ENCODE measurements at places on chromosomes 2 and 18.

DNA sequence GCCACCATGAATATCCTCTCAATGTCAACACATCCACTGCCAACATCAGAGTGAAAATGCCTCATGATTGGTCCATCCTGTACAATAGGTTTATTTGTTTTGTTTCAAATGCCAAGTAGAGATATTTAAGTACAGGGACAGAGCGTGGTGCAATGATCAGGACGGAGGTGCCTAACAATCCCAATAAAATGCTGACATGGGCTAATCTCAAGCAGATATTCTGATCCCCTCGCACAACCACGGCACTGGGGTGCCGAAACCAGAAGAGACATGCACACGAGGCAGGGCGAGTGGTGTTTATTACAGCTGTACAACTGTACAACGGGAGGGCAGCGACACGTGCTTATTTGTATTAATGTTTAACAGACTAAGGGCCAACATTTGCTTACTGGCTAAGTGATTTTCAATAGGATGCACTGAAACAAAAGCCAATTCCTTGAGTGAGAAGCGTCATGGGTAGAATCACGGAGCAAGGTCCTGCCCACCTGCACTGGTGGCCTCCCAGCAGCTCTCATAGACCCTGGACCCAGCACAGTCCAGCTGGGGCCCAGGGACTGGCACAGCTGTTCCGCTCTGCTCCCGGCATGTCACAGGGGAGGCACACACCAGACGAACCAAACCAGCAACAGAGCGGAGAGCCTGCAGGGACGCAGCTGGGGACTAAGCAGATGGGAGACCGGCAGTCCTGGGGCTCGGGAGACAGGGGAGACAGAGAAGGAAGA, 101.4 kb downstream of the HDAC4 start:
- DNase-seq = peak; percentile 44
- no peak overlapping the region for H3K4me3 ChIP-seq
- H3K27ac ChIP-seq = no peak overlapping the region
- H3K27me3 ChIP-seq = no peaks in the 10 kb centered on the region
- no peaks in the 10 kb centered on the region for H3K36me3 ChIP-seq

GRCh38 chr2:159939946-159940345, 122.5 kb downstream of the PLA2R1 start:
- no peak overlapping the region for H3K27ac ChIP-seq
- H3K4me1 ChIP-seq = peaks cover 11% of the 10 kb centered on the region
- no peak overlapping the region for H3K4me3 ChIP-seq
- H3K36me3 ChIP-seq = no peaks in the 10 kb centered on the region
- no peaks in the 10 kb centered on the region for H3K27me3 ChIP-seq

DNA sequence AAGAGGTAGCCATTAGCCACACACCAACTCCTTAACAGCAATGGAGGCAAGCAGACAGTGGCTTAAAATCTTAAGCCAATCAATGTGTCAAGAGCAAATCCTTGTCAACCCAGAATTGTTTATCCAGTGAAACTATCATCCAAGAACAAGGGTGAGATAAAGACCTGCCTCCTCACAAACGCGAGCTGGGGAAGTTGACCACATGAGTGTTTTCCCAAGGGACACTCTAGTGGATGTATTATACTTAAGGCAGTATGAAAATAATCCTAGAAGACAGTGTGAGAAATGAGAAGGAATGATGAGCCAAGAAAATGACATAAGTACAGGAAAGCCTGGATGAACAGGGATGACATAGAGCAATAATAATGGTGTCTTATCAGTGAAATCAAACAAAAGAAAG, 209.6 kb downstream of the TWIST2 start:
- no peaks in the 10 kb centered on the region for H3K27me3 ChIP-seq
- peaks cover 98% of the 10 kb centered on the region for H3K36me3 ChIP-seq
- H3K27ac ChIP-seq = no peak overlapping the region
- H3K4me1 ChIP-seq = no peaks in the 10 kb centered on the region
- no peak overlapping the region for H3K4me3 ChIP-seq

- H3K36me3 ChIP-seq = no peaks in the 10 kb centered on the region
- no peak overlapping the region for H3K4me3 ChIP-seq
- H3K27ac ChIP-seq = no peak overlapping the region
- DNase-seq = no peak
- H3K27me3 ChIP-seq = no peaks in the 10 kb centered on the region
Measured at GRCh38 chr18:65822826-65823225, 72.0 kb downstream of the CDH7 start.

GRCh38 chr18:40168026-40168425, 1787.0 kb upstream of the PIK3C3 start:
- no peak overlapping the region for H3K27ac ChIP-seq
- no peaks in the 10 kb centered on the region for H3K4me1 ChIP-seq
- H3K27me3 ChIP-seq = no peaks in the 10 kb centered on the region
- no peak for DNase-seq
- H3K4me3 ChIP-seq = no peak overlapping the region

DNA sequence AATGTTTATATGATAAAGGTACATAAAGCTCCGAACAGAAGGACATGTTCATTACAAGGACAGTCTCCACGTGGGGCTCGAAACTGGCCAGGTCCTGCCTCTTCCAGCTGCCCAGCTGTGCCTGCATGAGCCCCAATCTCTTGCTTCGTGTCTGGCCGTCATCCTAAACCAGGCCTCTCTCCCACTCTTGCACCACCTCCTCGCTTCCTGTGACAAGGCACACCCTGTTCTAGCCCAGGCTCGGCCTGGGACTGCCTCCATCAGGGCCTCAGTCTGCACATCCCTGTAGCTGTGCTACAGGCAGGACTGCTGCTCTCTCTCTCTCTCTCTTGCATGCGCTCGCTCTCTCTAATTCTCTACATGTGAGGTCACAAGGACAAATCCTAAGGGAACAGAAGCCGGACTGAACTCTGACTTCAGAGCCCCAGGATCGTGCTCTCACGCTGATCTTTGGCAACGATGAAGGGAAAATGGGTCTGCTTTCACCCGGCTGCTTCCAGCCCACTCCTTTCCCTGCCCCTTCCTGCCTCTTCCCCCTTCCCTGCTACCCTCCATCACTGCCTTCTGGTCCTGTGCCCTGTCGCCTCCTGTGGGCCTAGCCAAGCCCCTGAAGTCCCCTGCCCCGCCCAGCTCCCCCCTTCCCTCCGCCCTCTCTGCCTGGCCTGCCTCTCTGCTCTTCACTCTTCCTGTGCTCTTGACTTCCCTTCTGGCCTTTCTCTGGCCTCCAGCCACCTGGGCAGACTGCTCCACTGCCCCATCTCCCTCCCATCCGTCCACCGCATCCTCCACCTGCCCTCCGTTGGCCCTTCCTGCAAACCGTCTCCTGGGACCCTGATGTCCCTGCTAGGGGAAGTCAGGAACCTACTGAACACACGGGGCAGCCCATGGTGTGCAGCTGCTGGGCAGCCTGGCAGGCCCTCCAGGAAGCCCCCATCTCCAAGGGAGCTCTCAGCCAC, 7.8 kb upstream of the GPR55 start:
- peak; percentile 38 for DNase-seq
- no peaks in the 10 kb centered on the region for H3K4me1 ChIP-seq
- no peaks in the 10 kb centered on the region for H3K36me3 ChIP-seq
- no peak overlapping the region for H3K27ac ChIP-seq
- H3K4me3 ChIP-seq = no peak overlapping the region
- peaks cover 32% of the 10 kb centered on the region for H3K27me3 ChIP-seq

DNA sequence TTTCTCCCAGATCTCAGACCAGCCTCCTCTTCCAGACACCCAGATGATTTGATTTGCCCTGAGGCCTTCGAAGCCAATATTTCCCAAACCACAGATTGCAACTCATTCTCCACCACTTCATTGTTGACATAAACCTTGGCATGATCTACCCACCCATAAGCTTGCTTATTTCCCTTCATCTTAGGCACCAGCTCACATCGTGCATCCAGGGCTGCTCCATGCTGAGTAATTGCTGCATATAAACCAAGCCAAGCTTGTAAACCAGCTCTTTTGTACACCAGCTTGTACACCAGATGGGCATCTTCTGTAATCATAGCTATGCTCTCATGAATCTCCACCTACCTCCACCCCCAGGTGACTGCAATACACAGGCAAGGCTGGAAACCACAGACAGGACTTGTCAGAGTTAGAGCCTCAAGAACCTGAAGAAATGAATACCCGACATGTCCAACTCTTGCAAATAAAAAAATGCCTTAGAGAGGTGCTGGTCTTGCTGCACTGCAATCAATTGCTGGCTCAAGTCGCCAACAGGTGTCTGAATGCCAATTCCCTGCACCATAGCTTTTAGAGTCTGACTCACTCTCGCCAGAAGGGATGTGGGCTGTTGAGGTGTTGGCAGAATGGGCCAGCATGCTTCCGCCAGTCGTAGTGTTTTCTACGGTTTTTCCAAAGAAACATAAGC, 31.5 kb downstream of the TRABD2A start:
- H3K36me3 ChIP-seq = no peaks in the 10 kb centered on the region
- no peak overlapping the region for H3K27ac ChIP-seq
- no peak for DNase-seq
- H3K27me3 ChIP-seq = peaks cover 2% of the 10 kb centered on the region
- H3K4me3 ChIP-seq = no peak overlapping the region

- H3K4me1 ChIP-seq = no peaks in the 10 kb centered on the region
- no peak overlapping the region for H3K4me3 ChIP-seq
- DNase-seq = no peak
Measured at GRCh38 chr2:54594048-54594447, 129.4 kb upstream of the EML6 start.

DNA sequence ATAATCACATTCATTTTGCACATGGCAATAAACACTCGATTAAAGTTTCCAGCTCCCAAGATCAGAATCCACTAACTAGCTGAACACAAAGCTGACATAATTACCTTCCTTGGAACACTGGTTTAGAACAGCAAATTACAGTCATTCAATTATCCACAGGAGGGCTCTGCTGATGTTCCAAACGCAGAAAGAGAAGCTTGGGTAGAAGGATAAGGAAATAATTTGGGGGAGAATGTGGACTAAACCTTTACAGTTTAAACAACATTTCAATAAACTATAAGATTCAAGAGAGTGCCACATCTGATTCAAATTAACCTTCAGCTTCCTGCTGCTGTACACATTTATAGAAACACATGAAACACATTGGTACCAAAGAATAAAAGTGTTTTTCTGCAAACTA, 67.8 kb upstream of the ARL4C start:
- no peaks in the 10 kb centered on the region for H3K27me3 ChIP-seq
- no peak overlapping the region for H3K4me3 ChIP-seq
- H3K27ac ChIP-seq = no peak overlapping the region

GRCh38 chr2:29706171-29706720, 215.1 kb downstream of the ALK start:
- H3K27ac ChIP-seq = no peak overlapping the region
- H3K27me3 ChIP-seq = no peaks in the 10 kb centered on the region
- H3K4me1 ChIP-seq = no peaks in the 10 kb centered on the region
- DNase-seq = no peak

GRCh38 chr2:183264890-183265535, 140.8 kb downstream of the NUP35 start:
- peak; percentile 53 for DNase-seq
- H3K4me1 ChIP-seq = no peaks in the 10 kb centered on the region
- H3K4me3 ChIP-seq = no peak overlapping the region
- H3K36me3 ChIP-seq = no peaks in the 10 kb centered on the region

DNA sequence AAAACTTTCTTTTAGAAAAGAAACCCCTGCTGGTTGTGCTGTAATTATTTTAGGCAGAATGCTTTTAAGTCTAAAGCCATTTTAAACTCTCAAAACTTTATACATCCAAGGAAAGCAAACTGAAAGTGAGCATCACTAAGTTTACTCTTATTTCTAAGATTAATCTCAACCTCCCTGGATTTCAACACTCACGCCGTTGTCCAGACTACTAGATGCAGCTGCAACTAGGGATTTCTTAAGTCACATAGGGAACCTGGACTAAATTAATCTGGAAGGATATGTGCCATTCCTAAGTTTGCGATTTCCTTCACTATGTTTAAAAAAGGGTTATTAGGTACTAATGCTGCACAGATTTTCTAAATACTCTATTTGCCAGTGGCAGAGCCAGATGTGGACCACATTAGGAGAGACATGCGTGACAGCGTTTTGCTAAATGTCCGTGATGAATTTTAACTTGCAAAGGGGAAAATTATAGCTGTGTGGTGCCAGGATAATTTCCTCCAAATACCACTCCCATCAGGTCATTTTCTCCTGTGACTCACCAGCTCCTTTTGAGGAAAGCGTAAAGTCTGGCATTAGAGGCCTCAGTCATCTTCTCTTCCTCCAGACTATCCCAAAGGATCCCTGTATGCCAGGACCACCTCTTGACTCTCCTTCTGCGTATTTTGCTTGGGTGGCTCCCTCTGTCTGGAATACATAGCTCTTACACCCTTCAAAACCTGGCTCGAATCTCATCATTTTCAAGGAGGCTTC, 143.7 kb downstream of the ATL2 start:
- no peak overlapping the region for H3K27ac ChIP-seq
- DNase-seq = peak; percentile 30
- no peaks in the 10 kb centered on the region for H3K36me3 ChIP-seq
- H3K27me3 ChIP-seq = no peaks in the 10 kb centered on the region

GRCh38 chr2:95017836-95018235, 7.7 kb upstream of the MAL start:
- H3K27ac ChIP-seq = no peak overlapping the region
- peaks cover 34% of the 10 kb centered on the region for H3K27me3 ChIP-seq
- H3K4me1 ChIP-seq = no peaks in the 10 kb centered on the region
- no peaks in the 10 kb centered on the region for H3K36me3 ChIP-seq
- H3K4me3 ChIP-seq = no peak overlapping the region

DNA sequence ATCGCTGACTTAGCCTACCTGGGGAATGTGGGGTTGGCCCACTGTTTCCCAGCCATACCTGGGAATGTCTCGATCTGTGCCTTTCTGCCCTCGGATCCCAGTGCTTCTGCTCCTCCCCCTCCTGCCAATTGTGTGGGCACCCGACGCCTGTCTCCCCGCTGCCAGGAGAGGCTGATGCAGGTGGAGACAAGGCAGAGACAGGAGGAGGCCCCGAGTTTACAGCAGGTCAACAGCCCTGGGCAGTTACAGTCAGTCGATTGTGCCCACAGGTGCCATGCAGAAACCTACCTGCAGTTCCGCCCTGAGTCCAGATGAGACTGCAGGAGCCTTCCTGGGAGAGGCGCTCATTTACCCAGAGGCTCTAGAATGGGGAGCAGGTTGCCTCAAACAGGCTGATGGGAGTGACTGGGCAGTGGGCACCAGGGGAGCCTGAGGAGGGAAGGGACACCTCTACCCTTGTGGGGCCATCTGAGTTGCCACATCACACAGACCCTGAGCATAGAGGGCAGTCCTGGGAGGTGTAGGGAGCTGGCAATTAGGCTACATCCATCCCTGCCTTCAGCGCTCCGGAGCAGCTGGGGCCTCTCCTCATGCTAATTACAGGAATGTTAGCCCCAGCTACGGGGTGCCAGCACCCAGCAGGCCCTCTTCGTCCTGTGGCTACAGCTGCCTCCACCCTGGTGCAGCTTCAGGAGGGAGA, 300.1 kb downstream of the NDUFA10 start:
- no peak overlapping the region for H3K4me3 ChIP-seq
- H3K36me3 ChIP-seq = no peaks in the 10 kb centered on the region
- no peaks in the 10 kb centered on the region for H3K4me1 ChIP-seq
- no peak for DNase-seq
